ENCODE measurements at places on chromosomes 16 and 17.

DNA sequence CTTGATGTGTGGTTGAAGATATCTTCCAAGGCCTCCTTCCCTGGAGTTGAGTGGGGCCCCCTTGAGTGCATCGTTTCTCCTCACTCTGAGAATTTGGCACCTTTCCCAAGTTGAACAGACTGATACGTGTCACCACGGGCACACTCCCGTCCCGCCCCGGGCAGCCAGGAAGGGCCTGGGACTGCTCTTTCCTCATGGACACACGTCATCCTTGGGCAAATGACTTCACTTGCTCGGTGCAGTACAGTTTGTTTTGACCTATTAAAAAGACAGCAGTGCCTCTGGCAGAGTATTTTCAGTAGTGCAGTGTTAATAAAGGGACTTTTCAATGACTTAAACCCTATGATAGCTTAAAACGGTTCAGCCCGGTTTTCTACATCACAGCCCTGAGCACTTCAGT lies 59.9 kb downstream of the SEC14L1 start:
- no peak for DNase-seq

DNA sequence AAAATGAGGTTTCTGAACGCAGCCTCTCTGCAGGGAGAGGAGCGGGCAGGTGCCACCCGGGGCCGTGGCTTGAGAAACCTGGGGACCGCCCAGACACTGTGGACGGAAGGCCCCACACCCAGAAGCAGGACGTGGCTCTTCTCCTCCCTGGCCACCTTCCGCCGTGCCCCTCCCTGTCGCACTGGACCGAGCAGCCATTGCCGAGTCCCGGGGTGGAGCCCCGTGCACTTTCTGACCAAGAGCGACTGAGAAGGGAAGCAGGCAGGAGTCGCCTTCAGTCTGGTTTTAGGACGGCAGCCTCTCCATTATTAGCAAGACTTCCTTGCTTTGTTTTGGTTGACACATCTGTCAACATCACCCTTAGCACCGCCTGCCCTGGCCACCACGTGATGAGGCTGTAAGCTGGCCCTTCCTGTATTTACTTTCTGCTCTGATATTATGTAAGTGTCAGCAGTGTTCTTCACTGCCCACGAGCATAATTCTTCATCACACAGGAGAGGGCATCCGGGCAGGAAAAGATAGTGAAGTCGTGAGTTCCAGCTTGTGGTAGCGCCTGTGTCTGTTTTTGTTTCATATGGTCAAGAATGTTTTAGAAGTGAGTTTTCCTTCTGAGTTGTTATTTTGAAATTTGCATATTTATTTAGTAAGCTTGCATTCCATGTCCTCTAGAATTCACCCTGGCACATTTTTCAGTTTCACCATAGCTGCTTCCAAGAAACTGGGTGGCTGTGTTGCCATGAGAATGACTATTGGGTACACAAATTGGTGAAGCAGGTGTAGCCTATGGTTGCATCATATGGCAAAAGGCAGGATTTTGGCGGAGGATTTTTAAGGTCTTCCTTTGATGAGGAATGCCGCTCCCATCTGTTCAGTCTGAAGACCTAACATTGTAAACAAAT lies 1.0 kb downstream of the HERPUD1 start:
- DNase-seq, result peak; percentile 72

GRCh38 chr17:19024101-19025078 lies 19.8 kb upstream of the FAM83G start:
- DNase-seq, result no peak

GRCh38 chr16:75226550-75227360 lies 8.0 kb downstream of the CTRB1 start:
- DNase-seq, result no peak

- DNase-seq, result no peak
Observed at GRCh38 chr17:789160-789840, 7.1 kb downstream of the MRM3 start.

Data from CD4-positive, alpha-beta T cell treated with Interleukin-1 beta for 1 hour (primary cell).